CD4-positive, alpha-beta T cell treated with Interleukin-17A for 4 hours (primary cell): ENCODE measurements at places on chromosomes 12 and 14.

DNA sequence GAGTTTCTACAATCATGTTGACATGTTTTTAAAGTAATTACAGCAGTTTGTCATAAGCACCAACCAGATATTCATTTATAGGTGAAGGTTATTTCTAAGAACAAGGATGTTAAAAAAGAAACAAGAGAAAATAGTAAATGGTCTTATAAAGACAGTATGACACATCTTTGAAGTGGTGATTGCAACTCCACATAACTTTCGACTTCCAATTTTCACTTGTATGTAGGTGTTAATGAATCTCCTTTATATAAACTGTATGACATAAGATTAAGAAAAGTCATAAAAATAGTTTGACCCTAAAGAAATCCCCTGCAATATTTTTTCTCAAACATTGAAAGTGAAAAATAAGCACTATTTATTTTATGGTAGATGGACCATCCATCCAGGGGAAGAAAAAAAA lies 144.8 kb upstream of the PTPRQ start:
- DNase-seq: no peak

GRCh38 chr12:13307143-13307816 lies 110.8 kb downstream of the EMP1 start:
- DNase-seq: no peak

DNA sequence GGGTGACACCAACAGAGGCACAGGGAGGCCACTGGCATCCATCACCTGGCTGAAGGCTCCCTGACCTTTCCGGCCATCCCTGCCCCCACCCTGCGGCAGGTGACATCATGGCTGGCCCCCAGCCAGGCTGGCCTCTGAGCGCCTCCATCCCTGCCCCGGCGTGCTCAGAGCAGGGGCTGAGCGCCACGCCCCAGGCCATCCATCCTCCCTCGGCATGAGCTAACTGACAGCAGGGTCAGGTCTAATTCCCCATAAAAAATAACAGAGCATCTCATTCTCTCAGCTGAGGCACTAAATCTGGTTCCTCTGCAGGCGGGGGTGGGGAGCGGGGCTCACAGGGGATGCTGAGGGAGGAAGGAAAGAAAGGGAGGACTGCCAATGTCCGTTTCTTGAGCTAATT lies 50.7 kb downstream of the PRIMA1 start:
- no peak for DNase-seq

- DNase-seq: no peak
Observed at GRCh38 chr14:67971627-67972625, 152.3 kb downstream of the RAD51B start.

DNA sequence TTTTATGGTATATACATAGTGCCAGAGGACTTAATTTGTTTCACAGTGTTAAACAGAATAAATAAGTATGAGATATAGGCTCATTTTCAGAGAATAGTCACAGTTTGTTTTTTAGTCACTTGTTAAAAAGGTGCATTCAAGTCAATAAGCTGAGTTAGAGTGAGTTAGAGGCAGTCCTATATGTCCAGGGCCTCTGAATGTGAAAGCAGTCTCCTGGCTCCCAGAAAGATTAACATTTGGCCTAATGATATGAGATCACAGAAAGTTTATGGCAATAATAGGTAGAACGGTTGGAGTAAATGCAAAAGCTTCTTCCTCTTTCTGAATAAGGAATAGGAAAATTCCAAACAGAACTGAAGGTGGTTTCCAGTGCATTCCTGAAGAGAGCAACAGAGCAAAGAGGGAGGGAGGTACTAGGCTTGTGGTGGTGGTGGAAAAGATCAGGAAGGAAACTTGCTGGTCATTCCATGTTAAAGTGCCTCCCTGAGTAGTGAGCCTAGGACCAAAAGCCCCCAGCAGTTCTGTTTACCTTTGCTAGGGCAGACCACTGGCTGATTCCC lies 54.4 kb downstream of the SLC38A4 start:
- DNase-seq: no peak

DNA sequence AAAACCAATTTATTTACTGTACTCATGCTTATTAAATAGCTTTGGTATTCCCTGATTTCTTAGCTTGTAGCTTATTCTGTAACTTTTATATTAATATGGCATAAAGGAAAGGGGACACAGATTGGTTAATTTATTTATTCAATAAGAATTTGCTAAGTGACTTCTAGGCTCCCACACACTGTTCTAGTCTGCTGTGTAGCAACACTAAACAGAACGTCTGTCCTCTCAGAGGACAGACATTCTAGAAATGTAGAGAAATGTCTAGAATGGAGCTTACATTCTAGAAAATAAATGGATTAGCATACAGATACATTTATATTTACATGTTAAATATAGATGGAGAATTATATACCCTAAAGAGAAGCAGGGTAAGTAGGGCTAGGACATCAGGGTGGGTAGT lies 184.9 kb upstream of the ABCD2 start:
- no peak for DNase-seq

DNA sequence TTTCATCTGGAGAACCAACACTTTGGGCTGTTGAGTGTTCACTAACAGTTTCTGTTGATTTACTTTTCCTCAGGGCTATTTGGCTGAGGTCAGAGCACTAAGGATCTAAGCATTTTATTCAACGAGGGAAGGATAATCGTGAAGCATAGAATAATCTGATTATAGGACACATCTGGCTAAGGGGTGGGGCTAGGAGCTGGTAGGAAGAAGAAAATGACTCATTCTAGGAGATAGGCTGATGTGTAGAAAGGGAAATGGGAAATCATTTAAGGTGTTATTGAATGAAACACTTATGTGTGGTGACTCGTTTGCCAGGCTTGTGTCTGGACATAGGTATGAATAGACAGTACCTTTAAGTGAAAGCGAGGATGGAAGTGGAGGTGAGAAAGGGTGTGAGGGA lies 167.2 kb downstream of the ETNK1 start:
- no peak for DNase-seq

GRCh38 chr12:94570161-94570560 lies 80.2 kb downstream of the TMCC3 start:
- DNase-seq: no peak

- no peak for DNase-seq
Observed at GRCh38 chr12:120190386-120190785, 4.1 kb downstream of the GCN1 start.

GRCh38 chr12:62931477-62931876 lies 3.5 kb downstream of the PPM1H start:
- no peak for DNase-seq

DNA sequence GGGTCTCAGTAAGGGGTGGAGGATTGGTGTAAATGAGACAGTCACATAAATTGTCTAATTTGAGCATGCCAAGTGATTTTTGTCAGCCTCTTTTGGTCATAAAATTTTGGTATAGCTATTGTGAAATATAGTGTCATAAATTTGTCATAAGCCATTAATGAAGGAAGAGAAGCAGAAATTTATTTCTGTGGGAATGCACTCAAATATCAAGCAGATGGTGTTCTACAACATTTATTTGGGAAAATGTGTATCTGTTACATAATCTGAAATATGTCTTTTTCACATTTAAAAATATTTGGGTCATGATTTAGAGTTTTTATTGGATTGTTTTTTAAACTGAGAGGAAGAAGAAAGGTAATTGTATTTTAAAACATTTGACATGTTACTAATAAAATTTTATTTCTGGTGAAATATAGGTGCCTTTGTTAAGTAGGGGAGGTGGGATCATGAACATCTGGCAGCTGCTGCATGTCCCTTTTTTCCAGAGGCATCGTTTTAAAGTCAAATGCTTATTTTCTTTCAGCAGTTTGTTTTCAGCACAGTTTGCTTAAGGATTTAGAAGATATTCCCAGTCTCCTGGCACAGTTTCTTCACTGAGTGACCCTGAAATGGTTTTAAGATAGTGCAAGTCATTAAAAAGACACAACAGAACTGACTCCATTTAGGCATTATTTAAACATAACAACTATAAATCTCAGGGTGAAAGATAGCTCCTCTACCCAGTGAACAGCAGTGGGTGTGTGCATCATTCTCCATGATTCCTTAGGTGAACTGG lies 371.7 kb downstream of the SNAPC1 start:
- no peak for DNase-seq

- peak; percentile 69 for DNase-seq
Observed at GRCh38 chr12:53223389-53224060, 8.5 kb downstream of the RARG start.

DNA sequence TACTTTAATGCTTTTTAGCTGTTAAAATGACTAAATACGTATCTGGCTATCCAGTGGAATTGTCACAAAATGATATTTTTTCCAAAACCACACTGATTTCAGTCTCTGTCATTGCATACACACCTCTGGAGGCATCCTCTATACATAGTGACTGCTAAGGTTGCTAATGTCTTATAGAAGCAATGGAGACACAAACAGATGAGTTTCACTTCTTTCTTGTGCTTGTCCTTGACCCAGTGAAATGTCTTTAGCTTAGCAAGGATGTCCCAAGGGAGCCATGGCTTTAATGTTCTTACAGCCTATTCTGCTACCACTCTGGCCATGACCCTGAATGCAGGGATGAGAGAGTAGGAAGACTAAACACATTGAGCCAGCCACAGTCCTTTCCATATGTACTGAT lies 90.3 kb downstream of the TPH2 start:
- no peak for DNase-seq

- DNase-seq: no peak
Observed at GRCh38 chr12:96364092-96364700, 36.0 kb downstream of the CDK17 start.

GRCh38 chr12:13368971-13369370 lies 172.4 kb downstream of the EMP1 start:
- no peak for DNase-seq

DNA sequence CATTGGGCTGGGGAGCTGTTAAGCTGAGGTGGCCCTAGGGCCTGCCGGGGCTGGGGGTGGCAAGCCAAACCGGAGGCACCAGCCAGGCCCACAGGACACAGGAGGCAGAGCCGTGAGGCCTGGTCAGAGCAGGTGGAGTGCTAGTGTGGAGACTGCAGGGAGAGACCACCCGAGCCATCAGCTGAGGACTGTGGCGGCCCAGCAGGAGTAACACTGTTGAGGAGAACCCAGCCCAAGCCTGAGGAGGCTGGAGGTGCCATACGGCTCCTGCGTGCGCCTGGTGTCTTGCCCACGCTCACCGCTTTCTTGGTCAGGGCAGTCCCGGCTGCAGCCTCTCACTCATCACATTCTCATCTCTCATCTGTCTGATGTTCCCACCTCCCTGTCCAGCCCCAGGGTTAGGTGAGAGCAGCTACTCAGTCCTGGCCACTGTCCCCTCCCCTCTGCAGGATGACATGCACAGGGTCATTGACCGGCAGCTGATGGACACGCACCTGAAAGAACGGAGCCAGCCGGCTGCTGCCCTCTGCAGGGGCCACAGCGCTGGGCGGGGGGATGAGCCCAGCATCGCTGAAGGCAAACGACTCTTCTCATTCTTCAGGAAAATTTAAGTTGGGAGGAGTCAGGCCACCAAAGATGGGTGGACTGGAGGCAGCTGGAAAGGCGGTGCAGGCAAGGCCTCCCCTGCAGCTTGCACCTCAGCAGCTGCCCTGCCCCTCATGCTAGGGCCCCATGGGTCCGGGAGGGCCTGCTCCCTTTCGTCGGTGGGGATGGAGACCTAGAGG lies 23.8 kb downstream of the RAB35 start:
- no peak for DNase-seq

DNA sequence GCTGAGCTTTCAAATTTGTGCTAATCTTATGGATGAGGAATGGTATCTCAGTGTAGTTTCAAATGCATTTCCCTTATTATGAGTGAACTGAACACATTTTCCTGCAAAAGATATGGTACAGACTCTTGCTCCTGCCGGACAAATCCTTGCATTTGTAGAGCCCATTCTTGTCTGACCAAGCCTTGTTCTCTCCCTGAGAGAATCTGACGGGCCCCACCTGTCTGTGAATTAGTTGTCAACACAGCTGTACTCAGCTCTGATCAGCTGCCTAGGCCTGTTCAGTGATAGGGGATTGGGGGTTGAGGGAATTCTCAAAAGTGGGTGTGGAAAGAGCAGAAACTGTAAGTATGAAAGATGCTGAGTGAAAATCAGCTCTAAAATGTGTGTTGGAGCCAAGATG lies 42.8 kb upstream of the SCN8A start:
- DNase-seq: no peak

DNA sequence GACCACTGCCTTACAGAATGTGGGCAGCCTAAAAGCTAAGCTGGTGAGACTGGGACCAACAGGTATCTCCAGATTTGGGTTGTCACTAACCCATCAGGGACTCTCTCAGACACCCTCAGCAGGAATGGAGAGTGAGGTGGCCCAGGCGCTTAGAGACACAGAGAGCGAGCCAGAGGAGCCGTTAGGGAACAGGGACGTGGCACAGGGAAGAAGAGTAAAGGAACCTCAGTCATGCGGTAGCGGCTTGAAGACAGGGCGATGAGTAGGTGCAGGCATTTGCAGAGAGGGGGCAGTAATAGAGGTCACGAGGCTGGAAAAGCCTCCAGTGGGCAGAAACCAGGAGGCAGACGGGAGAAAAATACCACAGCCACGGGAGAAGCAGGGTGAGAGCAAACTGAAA lies 158.0 kb upstream of the CCND2 start:
- no peak for DNase-seq
